ENCODE measurements at places on chromosomes 3 and 15.

GRCh38 chr15:53129121-53129904 is 339.2 kb upstream of the ONECUT1 start:
- DNase-seq: no peak

DNA sequence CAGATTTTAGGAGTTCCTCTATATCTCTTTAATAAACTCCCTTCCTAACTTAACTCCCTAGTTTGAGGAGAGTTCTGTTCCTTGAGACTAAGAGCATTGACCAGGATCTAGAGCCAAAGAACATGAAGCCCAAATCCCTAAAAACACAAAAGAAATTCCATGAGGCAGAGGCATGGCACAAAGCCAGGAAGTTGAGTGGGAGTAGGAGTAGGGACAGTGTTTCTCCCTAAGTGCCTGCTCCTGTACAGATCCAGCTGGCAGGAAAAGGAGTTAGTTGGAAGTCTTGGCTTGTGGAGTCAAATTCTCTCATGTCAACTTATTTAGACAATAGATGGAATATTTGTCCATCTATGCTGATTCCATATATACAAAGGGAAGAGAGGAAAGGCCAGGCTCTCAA is 11.4 kb downstream of the ACTC1 start:
- DNase-seq: peak; percentile 44

- peak; percentile 28 for DNase-seq
Measured at GRCh38 chr15:90232941-90233386, 777 bp downstream of the CIB1 start.

DNA sequence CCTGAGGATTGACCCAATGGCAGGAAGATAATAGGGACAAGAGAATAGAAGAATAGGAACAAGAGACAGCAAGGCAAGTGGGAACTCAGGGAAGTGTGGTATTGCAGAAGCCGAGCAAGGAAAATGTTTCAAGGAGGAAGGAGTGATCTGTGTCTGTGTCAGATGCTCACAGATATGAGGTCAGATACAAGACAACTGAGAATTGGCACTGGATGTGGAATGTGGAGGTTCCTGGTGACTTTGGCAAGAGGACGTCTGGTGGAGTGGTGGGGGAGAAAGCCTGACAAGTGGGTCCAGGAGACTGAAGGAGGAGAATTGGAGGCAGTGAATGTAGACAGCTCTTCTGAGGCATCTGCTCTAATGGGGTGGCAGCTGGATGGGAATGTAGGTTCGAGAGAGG is 24.1 kb downstream of the GYG1 start:
- no peak for DNase-seq

DNA sequence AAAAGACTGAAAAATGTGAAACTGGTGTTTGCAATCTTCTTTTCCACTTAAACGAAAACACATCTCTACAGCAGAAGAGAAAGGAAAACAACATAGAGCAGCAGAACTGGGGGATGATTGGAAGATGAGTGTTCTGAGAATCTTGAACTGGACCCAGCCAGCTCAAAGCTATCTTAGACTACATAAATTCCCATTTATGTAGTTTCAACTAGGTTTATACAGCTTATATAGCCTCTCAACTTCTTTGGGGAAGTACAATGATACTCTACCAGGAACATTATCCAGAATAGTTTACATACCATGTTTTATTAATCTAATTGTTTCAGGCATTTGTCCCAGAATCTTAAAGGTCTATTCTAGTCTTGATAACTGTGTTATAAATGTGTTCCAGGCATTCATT is 658.2 kb upstream of the LMCD1 start:
- DNase-seq: no peak

GRCh38 chr3:36647423-36647853 is 116.9 kb downstream of the DCLK3 start:
- peak; percentile 18 for DNase-seq

DNA sequence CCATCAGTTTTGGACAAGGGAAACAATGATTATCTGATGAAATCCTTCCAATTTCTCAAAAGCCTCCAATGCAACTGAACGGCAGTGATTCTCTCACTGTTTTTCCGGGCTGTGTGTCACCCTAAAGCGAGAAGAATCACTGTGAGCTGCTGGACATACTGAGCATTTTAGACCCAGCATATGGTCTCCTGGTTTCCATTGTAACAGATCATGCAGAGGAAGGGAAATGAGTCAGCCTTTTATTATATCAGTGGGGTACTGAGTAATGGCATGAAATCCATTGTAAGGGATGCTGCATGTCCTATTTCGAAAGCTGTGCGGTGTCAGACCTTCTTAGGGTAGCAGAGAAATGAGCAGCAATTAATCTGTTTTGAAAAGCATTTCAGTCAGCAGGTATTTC is 287.1 kb downstream of the IL5RA start:
- DNase-seq: peak; percentile 3

DNA sequence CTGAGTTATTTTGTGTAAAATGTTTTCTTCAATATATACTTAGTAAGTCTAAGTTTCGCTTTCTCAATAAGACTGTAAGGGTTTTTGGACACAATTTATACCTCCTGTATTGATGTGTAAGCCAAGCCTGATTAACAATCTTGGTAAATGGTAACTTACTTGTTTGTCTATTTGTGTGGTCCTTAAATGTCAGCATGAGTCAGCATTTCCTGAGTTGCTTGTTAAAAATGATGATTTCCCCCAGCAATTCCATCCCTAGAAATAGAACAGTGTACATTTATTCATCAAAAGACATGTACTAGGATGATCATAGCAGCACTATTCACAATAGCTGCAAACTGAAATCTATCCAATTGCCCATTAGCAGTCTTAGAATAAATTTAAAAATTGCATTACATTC is 53.4 kb upstream of the LRIG1 start:
- peak; percentile 57 for DNase-seq

DNA sequence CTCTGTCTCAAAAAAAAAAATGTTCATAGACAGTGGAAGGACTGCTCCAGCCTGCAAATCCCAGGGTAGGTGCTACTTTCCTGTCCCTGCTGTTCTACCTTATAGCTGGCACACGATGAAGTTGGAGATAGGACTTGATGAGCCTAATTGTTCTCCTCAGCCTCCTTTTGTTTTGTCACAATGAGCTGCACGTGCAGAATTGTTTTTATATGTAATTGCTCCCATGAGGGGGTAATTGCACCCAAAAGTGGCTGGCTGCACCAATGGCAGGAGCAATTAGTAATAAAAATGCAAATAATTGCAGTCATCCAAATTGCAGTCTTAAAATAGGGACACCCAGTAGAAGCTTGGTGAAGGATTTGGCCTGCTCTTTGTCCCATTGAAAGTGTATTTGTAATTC is 63.0 kb upstream of the PFN2 start:
- no peak for DNase-seq

DNA sequence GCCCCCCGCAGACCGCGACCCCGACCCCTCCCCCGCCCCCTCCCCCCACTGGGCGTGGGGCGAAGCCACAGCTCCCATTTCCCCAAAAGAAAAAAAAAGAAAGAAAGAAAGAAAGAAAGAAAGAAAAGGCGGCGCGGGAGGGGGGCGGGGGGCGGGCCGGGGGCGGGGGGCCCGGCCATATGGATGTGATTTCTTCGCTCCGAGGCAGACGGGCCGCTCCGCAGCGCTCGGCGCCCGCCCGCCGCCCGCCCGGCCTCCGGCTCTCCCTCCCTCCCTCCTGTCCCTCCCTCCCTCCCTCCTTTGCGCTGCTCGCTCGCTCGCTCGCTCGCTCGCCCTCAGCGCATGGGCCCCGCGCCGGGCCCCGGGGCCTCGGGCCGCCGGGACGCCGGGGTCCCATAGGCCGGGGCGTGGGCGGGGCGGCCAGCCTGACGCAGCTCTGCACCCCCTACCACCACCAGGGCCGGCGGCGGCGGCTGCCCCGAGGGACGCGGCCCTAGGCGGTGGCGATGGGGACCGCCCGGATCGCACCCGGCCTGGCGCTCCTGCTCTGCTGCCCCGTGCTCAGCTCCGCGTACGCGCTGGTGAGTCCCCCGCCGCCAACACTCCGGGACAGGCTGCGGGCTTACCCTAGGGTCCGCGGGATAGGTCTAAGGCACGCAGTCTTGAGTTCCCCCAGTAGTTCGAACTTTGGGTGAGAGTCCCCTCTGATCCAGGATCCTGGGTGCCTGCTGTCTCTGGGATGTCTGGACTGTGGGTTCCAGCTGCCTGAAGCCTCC is 5.7 kb downstream of the PTH1R start:
- peak; percentile 35 for DNase-seq

- DNase-seq: no peak
Measured at GRCh38 chr3:29695201-29695600, 414.3 kb downstream of the RBMS3 start.

DNA sequence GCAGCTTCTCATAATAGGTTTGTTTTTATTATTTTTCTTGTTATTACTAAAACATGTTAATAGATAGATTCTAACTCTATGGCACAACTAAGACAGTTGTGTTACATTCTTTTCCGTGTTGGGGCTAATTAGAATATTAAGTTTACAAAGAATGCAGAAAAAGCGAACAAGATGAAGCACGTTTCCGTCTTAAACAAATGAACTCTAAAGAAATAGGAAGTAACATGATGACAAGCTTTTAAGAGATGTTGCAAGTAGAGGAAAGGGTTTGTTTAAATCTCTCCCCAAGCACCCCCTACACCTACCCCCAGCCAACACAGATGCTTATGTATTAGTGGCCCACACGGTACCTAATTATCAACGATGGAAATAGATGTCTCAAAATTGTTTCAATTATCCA is 207.1 kb downstream of the TP63 start:
- no peak for DNase-seq

GRCh38 chr3:129052675-129053074 is 7.9 kb upstream of the GP9 start:
- DNase-seq: peak; percentile 14

- DNase-seq: no peak
Measured at GRCh38 chr15:83358972-83359564, 74.6 kb upstream of the BNC1 start.

GRCh38 chr3:127495821-127496655 is 94.5 kb downstream of the TPRA1 start:
- DNase-seq: no peak

- DNase-seq: no peak
Measured at GRCh38 chr15:70530503-70530902, 232.9 kb downstream of the UACA start.

DNA sequence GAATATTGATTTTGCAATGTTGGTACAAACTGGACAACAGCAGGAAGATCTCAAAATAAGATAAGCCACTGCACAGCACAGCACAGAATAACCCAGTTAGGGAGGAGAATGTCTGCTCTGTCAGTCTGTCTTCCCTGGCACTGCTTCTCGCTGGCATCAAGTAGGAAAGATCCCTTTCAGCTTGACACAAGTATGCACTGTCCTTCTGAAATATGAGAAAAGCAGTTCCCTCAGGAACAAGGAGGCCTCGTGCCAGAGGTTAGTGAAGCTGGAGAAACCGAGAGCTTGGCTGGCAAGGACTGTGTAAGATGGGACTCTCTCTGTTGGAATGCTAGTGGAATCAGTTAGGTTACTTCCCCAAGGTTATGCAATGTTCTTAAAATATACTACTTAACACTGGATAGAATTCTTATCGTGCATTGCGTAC is 59.1 kb downstream of the FMN1 start:
- peak; percentile 14 for DNase-seq

- DNase-seq: peak; percentile 85
Measured at GRCh38 chr3:185807445-185808068, 17.3 kb downstream of the IGF2BP2 start.

- DNase-seq: peak; percentile 43
Measured at GRCh38 chr15:52567871-52568600, 794 bp downstream of the ARPP19 start.

GRCh38 chr3:122502139-122502538 is 12.6 kb downstream of the KPNA1 start:
- DNase-seq: no peak

GRCh38 chr3:54071601-54072000 is 50.8 kb upstream of the CACNA2D3 start:
- DNase-seq: peak; percentile 27

DNA sequence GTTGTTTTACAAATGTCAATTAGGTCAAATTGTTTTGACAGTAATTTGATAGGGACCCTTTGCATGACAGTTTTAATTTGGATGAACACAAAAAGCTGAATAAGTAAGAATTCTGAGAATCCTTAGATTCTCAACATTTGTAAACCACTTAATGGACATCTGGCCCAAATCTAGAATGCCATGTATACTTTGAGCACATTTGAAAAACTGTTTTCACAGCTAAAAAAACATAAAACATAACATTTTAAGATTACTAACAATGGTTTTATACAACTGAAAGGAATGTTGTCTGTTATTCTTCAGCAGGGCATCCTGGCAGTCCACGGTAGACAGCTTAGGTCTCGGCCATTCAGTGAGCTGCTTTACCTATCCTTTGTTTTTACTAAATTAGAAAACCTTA is 34.5 kb upstream of the TM2D3 start:
- DNase-seq: no peak

DNA sequence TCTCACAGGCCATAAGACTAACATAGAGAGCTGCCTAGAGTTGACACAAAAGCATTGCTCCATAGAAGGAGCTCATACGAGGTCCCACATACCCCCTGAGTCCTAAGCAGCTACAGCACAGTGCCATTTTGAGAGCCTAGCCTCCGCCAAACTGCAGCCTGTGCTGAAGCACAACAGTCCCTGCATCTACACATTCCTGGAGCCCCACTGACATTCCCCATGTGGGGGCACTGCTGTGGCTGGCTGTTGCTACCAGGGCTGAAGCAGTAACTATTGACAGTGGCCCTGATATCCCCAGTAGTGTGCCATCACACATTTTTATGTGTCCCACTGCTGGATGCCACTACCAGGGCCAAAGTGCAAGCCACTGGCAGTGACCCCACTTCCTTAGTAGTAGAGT is 80.3 kb downstream of the CERS3 start:
- no peak for DNase-seq

GRCh38 chr3:42714171-42714852 is 11.7 kb upstream of the HHATL start:
- no peak for DNase-seq

DNA sequence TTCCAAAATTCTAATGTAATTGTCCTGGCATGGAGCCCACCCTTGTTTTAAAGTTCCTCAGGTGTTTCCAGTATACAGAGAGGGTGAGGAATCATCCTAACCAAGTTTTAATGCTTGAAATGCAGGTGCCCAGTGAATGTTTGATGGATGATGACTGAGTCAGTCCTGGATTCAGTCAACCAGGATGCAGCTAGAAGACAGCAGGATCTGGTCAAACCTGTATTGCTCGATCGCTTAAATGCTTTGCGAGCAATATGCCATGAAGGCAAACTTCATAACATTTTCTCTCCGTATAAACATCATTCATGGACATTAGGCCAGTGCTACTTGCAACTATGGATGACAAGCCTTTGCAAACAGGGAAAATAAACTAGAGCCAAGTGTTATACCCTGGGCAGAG is 591.2 kb downstream of the RSL24D1 start:
- DNase-seq: no peak

DNA sequence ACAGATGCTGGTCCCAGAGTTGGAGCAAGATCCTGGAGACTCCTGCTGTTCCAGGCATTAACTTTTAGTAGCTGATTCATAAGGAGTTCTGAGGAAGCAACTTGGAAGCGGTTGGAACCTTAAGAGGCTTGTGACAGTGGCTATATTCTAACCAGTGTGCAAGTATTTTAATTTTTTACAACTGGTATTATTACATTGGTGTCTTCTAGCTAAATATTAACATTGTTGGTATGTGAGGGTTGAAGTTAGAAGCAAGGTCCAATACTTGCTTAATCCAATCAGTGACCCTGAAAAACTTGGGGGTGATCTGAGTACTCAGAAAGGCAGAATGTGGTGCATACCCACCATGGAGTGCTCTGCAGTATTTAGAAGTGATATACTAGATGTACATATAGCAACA is 1.5 kb upstream of the OR4F15 start:
- DNase-seq: no peak

GRCh38 chr15:99485153-99485961 is 80.4 kb upstream of the MEF2A start:
- DNase-seq: no peak

Data from fibroblast of pulmonary artery (primary cell).